Ascending aorta (tissue), 2 donors: ENCODE measurements at places on chromosomes 2 and 18. TPM values are rescaled to one million over a fixed set of nuclear protein-coding genes. Genes with fewer than 3 reads are reported as not detected.

DNA sequence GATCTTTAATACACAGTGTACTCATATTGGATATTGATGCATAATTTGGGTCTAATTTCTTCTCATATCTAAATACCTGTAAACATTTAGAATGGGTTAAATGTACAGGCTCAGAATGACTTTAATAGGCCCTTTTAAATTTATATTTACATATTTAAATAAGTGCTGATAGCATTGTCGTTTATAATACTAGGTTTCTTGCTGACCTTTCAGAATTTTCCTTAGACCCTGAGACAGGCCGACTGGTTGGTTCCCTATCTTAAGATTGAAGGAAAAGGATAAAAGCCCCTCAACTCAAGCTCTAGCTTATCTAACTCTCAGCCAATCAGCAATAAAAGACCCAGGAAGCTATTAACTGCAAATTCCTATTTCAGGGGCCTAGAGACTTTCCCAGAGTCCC, 67.8 kb upstream of the HNMT start:
- no peak for DNase-seq

Gene IL36A
- total RNA-seq: not detected

DNA sequence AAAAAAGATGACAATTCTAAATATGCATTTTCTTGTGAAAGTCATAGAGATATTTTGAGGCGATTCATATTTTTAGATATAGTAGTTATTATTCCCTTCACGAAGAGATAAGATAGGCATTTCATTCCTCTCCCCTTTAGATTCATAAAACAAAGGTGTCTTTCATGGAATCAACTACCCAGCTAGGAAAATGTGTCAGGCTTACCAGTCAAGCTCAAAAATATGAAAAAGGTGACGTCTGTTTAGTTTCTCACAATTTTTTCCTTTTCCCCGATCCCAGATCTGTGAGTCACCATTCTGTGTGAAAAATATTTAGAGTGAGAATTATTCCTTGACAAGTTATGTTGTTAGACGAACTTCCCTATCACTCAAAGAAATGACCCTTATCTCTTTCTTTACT, 95.4 kb upstream of the FN1 start:
- no peak for DNase-seq

GRCh38 chr2:14313341-14313740, 319.2 kb upstream of the LRATD1 start:
- no peak for DNase-seq

- DNase-seq: no peak
Measured at GRCh38 chr18:79241755-79242154, 154.0 kb upstream of the NFATC1 start.

Gene TACR1
- total RNA-seq: 27.5 TPM

Gene PECR
- total RNA-seq: 32.2 TPM

Gene WDCP
- total RNA-seq: 1.9 TPM

Gene DCAF17
- total RNA-seq: 22.6 TPM
